Foreskin fibroblast (primary cell): ENCODE measurements at places on chromosomes 11 and 22.

DNA sequence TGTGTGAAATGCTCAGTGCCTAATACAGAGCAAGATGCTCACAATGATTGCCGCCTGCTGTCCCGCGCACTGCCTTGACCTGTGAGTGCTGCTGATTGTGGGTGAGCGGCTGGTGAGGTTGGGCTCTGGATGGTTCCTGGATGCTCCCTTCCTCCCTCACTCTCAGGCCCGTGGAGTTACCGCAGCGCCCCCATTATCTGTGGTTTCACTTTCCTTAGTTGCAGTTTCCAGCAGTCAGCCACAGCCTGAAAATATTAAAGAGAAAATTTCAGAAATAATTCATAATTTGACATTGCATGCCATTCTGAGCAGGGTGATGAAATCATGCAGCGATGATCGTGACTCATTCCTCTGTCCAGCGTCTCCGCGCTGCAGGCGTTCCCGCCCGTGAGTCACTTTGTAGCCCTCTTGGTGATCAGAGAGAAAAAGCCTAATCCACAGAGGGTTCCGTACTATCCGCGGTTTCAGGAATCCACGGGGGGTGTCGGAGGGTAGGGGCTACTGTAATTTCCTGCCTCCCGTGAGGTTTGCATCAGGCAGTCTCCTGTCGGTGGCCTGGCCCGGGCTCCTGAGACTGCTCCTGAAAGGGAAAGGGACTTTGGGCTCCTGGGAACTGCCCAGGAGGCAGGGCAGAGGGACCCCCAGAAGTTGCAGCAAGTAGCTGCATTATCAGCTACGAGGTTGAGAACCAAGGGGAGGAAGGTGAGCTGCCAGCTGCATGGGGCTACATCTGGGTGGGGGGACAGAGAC, 10.6 kb downstream of the RPL3 start:
- DNase-seq: peak; percentile 92

- no peak for DNase-seq
These were observed 18.0 kb upstream of the APOA1 start for GRCh38 chr11:116855413-116855812.

DNA sequence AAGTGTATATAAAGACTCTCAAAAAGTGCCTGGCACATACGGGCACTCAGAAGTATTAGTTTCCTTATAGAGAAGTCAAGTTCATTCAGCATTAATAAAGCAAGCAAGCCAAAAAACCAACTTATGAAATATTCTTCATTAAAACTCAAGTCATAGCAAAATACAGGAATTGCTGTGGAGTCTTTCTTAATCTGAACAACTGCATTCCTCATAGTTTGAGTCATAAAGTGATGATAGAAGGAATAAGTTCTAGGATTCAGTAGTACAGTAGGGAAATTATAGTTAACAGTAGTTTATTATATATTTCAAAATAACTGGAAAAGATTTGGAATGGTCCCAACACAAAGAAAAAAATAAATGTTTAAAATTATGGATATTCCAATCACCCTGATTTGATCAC, 200.3 kb downstream of the C11orf91 start:
- no peak for DNase-seq

DNA sequence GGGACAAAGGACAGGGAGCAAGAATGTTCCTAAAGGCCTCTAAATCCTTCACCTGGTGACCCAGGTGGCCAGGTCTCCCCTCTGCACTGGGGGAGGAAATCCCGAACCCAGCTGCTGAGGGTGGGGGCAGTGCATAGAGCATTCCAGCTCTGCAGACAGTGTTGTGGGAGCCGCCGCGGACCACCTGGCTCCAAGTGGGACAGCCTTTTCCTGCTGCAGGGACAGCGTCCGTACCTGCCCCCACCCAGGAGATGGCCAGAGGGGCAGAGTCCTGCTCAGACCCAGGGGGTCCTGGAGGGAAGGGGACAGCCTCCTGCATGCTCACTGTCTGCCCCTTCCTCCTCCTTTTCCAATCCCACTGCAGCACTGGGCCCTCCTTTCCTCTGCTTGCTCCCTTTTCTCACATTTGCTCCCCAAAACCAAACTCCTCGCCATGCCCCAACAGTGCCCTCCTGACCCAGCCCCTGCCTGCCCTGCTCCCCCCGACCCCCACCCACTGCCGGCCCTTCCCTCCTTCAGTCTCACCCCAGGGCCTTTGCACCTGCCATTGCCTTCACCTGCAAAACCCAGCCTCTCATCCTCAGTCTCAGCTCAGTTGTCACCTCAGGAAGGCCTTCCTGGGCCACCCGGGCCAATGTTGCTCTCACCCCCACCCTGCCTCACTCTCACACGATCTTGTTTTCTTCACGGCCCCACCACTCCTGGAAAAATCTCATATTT, 12.8 kb downstream of the PNPLA5 start:
- no peak for DNase-seq

- DNase-seq: peak; percentile 5
These were observed 40.6 kb upstream of the CRYBB3 start for GRCh38 chr22:25159028-25159427.

DNA sequence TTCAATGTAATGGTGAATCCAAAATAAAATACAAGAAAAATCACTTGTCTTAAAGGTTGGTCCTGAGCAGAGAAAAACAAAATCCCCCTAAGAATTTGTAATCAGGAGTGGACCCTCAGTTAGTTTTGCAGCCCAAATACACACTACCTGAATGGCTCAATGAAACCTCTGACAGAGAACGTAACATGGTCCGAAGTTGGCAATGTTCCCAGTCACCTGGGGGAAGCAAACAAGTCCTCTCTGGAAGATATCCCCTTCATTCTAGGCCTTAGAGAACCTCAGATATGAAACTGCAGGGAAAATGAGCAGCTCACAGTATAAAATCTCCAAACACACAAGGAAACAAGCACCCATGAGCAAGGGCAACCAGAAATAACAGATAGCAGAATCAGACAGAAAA, 58.2 kb downstream of the MORC2 start:
- no peak for DNase-seq

- DNase-seq: no peak
These were observed 1003.3 kb upstream of the CCDC90B start for GRCh38 chr11:84289381-84289906.

GRCh38 chr11:72856065-72856464, 41.9 kb downstream of the ATG16L2 start:
- DNase-seq: no peak

DNA sequence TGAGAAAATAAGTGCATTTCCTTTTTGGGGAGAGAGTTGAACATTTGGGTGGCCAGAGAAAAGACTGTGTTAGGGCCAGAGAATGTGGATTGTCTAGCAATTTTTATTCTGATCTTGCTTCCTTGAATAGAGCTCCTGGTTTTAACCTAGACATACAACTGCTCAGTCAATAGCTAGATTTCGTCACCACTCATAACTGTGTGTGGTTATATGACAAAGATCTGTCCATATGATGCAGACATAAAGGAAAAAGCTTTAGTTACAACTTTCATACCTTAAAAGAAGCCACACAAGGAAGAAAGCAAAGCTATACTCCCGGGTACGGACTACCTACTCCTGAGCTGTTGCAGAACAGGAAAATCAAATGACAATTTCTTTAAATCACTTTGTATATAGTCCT, 37.2 kb downstream of the MS4A6A start:
- no peak for DNase-seq

GRCh38 chr22:35174401-35175038, 82.8 kb upstream of the HMGXB4 start:
- DNase-seq: no peak

GRCh38 chr11:34631297-34631696, 10.4 kb downstream of the EHF start:
- DNase-seq: no peak

DNA sequence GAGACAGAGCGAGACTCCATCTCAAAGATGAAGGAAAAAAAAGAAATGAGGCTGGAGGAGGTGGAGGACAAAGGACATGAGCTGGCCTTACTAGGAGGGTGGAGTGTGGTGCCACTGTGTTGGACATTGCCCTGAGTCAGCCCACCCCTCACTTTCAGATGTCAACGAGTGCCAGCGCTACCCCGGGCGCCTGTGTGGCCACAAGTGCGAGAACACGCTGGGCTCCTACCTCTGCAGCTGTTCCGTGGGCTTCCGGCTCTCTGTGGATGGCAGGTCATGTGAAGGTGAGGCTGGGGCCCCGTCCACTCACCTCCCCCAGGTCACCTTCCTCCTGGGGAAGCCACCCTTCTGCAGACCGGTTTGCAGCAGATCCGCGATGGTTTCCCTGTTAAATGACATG, 40.6 kb downstream of the FBLN1 start:
- DNase-seq: no peak

GRCh38 chr22:33710326-33710725, 209.9 kb downstream of the LARGE1 start:
- DNase-seq: no peak

DNA sequence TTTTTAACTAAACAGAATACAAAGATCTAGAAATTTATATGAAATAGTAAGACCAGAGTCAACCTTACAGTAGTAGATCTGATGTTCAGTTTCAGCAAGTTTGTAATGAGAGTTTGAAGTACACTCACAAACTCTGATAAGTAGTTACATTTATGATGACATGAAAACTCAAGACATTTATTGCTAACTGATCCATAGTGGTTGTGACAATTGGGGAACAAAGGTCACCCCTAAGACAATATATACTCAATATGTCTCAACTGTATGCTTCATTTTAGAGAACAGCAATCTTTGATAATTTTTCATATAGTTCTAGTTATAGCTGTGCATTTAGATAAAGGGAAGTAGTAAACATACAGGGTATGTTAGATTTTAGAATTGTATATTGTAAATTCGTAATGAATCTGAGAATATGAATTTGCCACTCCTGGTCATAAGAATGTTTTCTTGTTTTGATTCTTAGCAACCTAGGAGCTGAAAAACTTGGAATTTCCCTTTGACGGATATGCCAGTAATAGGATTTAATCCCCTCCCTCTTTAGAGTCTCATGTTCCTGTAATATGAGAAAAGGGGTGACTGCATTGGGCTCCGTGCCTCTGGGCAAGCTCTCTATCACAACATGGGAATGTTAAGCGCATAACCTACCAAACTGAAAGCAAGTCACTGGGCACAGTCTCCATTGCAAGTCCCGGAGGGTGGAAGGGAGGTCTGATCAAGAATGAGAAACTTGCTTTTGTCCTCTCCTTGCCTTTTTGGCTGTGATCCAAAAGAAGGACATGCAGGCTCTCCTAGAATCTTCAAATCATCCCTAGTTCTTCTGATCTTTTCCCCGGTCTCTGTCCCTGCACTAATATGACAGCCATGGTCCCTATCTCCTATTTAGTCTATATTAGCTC, 11.4 kb downstream of the OR10D3 start:
- DNase-seq: no peak

- no peak for DNase-seq
These were observed 74.8 kb downstream of the MICAL2 start for GRCh38 chr11:12185106-12185690.

- peak; percentile 91 for DNase-seq
These were observed 21.1 kb upstream of the UPK3A start for GRCh38 chr22:45263463-45264269.

GRCh38 chr22:39666926-39667325, 96.4 kb downstream of the CACNA1I start:
- DNase-seq: no peak

DNA sequence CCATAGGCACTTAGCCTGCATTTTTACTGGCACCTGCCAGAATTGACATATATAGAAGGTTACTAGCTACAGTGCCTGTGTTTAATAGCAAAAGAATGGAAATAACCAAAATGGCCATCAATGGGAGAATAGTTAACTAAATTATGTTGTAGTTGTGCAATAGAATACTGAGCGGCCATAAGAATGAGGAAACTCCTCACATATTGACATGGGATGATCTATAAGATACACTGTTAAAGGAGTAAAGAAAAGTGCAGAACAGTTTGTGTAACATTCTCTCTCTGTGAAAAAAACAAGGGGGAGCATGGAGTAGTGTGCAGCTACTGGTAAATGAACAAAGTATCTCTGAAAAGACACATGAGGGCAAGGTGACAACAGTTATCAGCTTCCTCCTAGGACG, 21.5 kb downstream of the ARAP1 start:
- no peak for DNase-seq

DNA sequence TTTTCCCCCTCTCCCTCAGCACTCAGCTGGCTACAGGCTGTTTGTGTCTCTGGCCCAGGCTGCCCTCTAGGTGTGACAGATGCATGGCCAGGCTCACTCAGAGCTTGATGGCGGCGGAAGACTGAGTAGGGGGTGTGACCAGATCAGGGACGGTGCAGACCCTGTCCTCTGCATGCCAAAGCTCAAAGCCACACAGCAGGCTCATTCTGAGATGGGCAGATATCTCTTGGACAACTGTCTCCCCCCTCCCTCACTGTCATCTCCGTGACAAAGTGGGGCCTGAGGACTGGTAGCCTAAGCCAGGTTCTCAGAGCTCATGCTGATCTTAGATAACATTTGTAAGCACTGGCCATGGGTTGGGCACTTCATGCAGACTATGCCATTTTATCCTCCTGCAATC, 231.3 kb downstream of the DSCAML1 start:
- no peak for DNase-seq

GRCh38 chr11:102840018-102840417, 3.4 kb downstream of the MMP3 start:
- DNase-seq: no peak

DNA sequence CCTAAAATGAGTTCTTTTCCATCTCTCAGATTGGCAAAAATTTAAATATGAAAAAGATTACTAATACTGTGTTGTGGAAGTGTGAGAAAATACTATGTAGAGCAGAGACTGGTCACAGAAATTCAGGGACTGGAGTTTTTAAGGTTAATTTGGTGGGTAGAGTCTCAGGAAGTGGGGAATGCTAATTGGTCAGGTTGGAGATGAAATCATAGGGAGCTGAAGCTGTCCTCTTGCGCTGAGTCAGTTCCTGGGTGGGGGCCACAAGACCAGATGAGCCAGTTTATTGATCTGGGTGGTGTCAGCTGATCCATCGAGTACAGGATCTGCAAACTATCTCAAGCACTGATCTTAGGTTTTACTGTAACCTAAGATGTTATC, 29.4 kb upstream of the TMEM86A start:
- peak; percentile 16 for DNase-seq

DNA sequence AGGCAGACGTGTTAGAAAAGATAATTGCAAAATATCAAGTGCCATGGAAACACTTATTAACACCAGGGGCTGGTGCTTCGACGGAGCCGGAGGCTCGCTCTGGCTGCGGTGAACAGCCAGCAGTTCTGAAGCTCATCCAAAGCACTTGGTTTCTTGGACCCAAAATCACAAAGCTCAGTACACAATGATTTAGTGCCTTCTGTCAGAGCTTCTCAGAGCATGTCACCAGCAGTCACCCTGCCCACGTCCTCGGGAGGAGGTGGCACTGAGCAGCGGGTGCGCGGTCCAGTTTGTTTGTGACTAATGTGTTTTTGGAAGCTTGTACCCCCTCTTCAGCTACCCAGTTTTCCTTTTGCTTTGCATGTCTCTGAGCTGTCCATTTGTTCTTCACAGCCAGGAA, 58.7 kb upstream of the KIRREL3 start:
- no peak for DNase-seq
